Subcutaneous adipose tissue (tissue), 4 donors: ENCODE measurements at places on chromosomes 13 and 19. TPM values are rescaled to one million over a fixed set of nuclear protein-coding genes. Genes with fewer than 3 reads are reported as not detected.

FOXA3 gene
- total RNA-seq: not detected

RAB20 gene
- 35.4 TPM for total RNA-seq

NKG7 gene
- 3.7 TPM for total RNA-seq

LYL1 gene
- 13.7 TPM for total RNA-seq

ZMYM5 gene
- 15.4 TPM for total RNA-seq

CGB2 gene
- total RNA-seq: not detected

IGFL2 gene
- not detected for total RNA-seq

GARIN5A gene
- not detected for total RNA-seq

GNA15 gene
- 8.1 TPM for total RNA-seq

NFKBIB gene
- 12.1 TPM for total RNA-seq

PLPP2 gene
- total RNA-seq: 4.1 TPM

ZNF446 gene
- total RNA-seq: 16.4 TPM

ZNF229 gene
- 0.88 TPM for total RNA-seq

SHISA2 gene
- 0.51 TPM for total RNA-seq

N4BP2L1 gene
- 27.7 TPM for total RNA-seq

ZNF222 gene
- 2.2 TPM for total RNA-seq

ZNF784 gene
- 3.1 TPM for total RNA-seq

THOP1 gene
- 10.4 TPM for total RNA-seq

ATP4A gene
- total RNA-seq: not detected

ZNF763 gene
- 3.2 TPM for total RNA-seq

TNFRSF19 gene
- 1.3 TPM for total RNA-seq

ZNF738 gene
- 4.7 TPM for total RNA-seq

RELB gene
- 6.8 TPM for total RNA-seq

HOMER3 gene
- 52.8 TPM for total RNA-seq

ELSPBP1 gene
- total RNA-seq: not detected

SLC7A9 gene
- not detected for total RNA-seq

ZNF541 gene
- not detected for total RNA-seq

PLPPR3 gene
- total RNA-seq: not detected

PSG2 gene
- total RNA-seq: not detected

MBD3 gene
- 38.1 TPM for total RNA-seq

KLK14 gene
- total RNA-seq: not detected

GNG7 gene
- 3.6 TPM for total RNA-seq

CNFN gene
- not detected for total RNA-seq
